ENCODE measurements at places on chromosomes 7 and 10.

DNA sequence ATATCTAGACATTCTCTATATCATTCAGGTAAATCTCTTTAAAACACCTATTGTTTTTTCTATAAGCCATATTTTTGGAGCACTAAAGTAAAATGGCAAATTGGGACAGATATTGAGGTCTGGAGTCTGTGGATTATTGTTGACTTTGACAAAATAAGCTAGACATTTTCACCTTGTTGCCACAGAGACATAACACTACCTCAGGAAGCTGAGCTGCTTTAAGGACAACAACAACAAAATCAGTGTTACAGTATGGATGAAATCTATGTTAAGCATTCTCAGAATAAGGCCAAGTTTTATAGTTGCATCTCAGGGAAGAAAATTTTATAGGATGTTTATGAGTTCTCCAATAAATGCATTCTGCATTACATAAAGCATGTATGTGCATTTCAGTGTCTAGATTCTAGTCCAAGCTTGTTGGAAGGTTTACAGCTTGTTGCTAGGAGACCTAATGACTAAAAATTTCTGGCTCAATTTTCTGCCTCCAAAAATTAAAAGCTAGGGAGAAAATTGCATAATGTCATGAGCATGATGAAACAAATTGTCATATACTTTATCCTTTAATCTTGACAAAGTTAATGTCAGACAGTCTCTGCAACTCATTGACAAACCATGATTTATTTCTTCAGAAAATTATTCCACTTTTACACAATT lies 18.3 kb downstream of the LIPM start:
- peak; percentile 72 for DNase-seq

DNA sequence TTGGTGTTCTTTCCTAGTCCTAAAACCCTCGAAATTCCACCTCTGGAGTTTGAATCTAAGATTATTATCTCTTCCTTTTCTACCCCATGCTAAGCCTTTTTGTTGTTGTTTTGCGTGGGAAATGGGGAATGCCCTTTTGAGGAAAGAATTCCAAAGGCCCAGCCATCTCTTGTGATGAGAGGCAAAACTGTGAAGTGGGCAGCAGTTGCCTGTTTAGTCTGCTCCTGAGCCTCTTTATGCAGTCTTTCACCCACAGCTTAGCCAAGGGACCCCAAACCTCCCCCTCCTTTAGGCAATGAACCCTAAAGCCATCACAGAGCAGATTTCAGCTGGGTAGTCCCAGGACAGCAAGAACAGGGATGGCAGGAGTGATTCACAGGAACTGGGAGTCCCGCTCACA lies 95.5 kb downstream of the DNMBP start:
- no peak for DNase-seq

DNA sequence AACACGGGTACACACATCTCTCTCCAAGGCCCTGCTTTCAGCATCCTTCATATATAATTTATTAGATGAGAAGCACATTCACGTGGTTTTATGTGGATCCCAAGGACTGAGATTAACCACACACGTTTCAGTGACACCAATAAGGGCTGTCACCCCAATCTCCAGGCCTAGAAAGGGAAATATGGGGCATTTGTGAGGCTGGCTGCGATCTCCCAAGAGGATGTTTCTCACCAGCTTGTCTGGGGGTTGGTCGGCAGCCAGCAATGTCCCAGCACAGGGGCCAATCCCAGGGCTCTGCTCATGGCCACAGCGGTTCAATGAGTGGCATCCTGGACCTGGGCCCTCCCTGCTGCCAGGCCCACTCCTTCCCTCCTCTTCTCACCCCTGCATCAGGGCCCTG lies 115.5 kb downstream of the ITIH5 start:
- no peak for DNase-seq

GRCh38 chr7:132575419-132575981 lies 770 bp downstream of the PLXNA4 start:
- DNase-seq = peak; percentile 36

DNA sequence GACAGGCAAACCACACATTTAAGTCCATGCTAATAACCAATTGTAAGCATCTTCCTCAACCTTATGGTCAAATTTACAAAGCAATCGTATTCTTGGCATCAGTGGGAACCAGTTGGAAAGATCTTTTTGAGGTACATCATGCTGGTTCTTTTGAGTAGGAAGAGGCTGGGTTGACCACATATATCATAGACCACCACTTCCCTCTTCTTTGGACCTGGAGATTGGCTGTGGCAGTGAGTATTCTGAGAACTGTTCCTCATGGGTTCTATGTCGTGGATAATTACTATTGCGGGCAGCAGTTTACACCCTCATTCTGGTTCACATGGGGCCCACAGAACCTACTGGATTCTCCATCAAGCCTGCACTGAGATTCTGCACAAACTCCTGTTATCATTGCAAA lies 35.5 kb upstream of the C1GALT1 start:
- DNase-seq = no peak

DNA sequence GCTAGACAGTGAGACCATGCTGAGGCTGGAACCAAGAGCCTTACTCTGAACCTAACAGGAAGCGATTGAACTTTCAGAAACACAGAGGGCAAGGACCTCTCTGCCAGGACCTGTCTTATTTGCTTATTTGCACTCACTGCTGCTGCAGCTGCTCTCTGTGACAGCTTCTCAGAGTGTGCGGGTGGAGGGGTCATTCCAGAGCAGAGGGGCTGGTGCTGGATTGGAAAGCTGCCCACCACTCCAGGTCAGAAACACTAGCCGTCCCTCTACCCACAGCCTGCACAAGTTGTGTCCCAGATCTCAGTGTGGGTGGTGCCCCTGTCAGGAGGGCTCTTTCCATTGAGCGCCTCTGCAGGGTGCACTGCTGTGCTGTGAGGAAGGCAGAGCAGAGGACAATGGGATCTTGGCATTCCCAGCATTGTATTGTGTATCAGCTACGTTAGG lies 126.2 kb downstream of the CCNY start:
- no peak for DNase-seq

DNA sequence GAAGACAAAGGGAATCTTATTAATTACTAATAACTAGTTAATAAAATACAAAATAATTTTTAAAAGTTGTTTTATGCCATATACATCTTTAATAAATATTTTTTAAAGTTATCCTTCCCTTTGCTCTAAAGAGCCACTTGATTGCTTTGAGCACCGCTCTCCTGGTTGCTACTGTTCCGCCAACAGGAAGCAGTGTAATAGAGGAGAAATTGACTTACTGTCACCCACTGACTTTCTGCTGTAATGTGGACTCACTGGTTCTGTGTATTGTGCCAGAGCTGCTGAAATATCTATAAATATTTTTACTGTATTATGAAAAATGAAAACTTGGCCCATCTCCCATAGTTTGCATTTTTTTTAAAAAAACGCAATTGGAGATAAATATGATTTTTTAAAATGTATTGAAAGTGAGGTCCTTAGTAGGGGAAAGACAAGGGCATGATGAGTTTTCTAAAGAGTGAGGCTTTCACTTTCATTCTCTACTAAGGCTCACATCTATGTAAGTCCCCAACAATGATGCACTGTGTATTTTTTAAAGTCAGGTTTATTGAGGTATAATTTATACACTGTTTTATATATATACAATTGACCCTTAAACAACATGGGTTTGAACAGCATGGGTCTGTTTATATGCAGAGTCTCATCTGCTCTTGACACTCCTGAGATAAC lies 100.5 kb downstream of the NPY start:
- no peak for DNase-seq
